IMR-90 (cell line): ENCODE measurements at places on chromosomes 3 and 15. TPM values are rescaled to one million over a fixed set of nuclear protein-coding genes. Genes with fewer than 3 reads are reported as not detected.

GRCh38 chr15:57668016-57668415 is 38.5 kb upstream of the POLR2M start:
- DNase-seq = no peak

DNA sequence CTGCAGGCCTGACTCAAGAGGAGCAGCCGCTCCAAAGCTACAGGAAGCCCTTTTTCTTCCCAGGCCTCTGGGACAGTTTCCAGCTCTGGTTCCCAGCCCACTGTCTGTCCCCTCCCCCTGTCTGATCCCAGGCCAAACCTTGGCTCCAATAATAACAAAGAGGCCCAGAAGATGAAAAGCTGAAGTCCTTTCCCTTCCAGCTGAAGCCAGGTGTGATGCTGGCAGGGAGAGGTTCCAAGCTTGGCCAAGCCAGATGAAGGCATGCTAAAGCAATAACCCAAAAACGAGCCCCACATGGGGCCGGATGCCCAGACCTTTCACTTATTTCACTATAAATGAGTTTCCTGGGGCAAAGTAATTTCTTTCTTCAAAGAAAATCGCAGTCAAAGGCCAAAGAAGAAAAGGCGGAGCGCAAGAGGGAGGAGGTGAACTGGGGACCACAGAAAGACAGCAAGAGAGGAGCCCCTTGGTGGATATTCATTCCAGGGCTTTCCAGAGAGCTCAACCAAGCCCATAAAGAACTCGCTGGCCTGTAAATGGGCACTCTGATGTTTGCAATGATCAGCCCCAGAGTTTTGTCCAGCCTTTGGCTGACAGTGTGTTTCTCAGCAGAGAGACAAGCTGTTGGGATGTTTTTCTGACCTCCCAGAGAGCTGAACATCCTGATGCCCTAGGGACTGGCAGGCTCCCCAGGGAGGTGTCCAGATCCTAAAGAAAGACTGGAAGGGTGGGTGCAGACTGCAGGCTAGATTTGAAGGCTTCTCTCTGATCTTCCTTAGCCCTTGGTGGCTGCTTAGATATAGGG is 157.6 kb downstream of the UACA start:
- DNase-seq = peak; percentile 84

- no peak for DNase-seq
These were observed 16.3 kb downstream of the SV2B start for GRCh38 chr15:91116113-91117067.

DNA sequence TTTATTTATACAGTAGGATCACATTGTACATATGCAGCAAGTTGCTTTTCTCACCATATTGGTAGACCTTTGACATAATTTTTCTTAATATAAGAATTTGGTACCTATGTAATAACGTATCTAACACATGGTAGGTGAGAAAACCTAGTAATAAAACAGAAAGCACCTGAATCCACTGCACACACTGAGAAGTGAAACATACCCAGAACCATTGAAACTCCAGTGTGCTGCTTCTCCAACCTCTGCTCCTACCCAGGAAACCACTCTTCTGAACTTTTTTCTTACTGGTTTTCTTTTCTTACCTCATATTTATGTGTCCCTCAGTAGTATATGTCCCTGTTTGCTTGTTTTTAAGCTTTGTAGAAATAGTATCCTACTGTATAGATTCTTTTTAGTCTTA is 293.0 kb downstream of the UBE2E2 start:
- no peak for DNase-seq

- DNase-seq = no peak
These were observed 18.3 kb downstream of the PTPRG start for GRCh38 chr3:61579685-61580084.

DNA sequence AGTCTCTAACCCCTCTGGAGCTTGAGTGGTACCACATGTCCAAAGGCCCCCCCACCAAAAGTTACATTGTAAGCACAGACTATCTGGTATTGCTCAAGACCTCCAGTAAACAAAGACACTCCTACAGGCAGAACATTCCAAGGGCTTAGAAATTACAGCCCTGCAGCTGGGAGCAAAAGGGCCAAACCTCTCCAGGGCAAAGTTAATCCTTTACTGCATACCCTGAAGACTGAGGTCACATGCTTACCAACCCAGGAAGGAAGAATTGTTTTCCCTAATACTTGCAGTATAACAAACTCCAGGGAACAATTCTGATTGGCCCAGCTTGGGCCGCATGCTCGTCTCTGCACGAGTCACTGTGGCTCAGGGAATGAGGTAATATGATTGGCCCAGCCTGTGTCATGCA is 266.1 kb upstream of the NR2F2 start:
- DNase-seq = peak; percentile 31

DNA sequence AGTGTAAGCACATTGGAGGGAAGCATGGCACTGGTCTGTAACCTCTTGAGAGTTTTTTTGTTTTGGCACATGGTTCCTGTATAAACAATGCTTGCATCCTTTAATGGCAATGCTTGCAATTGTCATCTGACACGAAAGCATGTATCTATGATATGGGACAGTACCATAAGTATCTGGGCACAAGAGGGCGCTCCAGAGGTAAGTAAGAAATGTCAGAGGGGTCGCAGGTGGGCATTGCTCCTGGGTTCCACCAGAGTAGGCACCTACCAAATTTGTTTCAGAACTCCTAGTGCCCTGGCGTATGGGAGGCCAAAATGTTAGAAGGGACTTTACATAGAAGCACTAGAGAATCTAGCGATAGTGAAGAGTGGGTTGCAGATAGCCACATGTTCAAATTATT is 58.7 kb upstream of the BCHE start:
- no peak for DNase-seq

DNA sequence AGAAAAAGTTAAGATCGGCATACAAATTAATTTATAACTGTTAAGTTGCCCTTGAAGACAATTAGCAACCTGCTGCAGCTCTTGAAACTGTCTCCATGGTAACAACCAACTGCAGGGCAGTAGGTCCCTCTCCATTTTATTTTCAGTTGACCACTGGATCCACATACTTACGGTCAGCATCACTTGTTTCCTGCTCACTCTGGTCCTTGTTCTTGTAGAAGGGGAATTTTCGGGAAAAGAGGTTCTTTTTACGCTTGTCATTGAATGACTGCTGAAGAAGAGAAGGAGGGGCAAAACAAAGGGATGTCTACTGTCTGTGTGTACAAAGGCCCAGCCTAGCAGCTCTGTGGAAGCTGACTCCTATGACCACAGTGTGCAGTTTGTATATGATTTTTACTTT is 46.8 kb upstream of the MELTF start:
- DNase-seq = no peak

- peak; percentile 8 for DNase-seq
These were observed 38.0 kb upstream of the XCR1 start for GRCh38 chr3:46065294-46065705.

GRCh38 chr3:58249358-58250092 is 11.9 kb downstream of the ABHD6 start:
- DNase-seq = no peak

GRCh38 chr15:29695489-29696167 is 126.6 kb downstream of the TJP1 start:
- no peak for DNase-seq

GRCh38 chr3:6132684-6133432 is 728.1 kb upstream of the GRM7 start:
- DNase-seq = no peak

GRCh38 chr3:181699171-181699903 is 12.4 kb upstream of the SOX2 start:
- no peak for DNase-seq

- peak; percentile 95 for DNase-seq
These were observed 289.7 kb upstream of the TPRG1 start for GRCh38 chr3:188881954-188882641.

- DNase-seq = peak; percentile 86
These were observed 137.6 kb downstream of the PEAK1 start for GRCh38 chr15:77282333-77282732.

- DNase-seq = peak; percentile 81
These were observed 29.3 kb upstream of the UBE2E1 start for GRCh38 chr3:23776352-23776891.

DNA sequence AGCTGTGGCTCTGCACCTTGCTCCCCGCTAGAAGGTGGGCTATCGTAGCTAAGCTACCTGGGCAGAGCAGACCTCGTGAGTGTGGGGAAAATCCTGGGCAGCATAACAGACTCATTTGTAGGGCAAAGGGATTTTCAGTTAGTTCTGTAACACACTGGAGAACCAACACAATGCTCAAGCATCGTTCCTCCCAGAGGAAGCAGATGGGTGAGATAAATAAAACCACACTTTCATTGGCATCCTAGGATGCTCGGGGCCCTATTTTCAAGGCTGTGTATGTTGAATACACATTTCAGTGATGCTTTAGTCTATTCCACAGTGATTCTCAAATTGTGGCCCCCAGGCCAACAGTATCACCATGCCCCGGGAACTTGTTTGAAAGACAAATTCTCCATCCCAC is 20.0 kb downstream of the LIPC start:
- DNase-seq = no peak

DNA sequence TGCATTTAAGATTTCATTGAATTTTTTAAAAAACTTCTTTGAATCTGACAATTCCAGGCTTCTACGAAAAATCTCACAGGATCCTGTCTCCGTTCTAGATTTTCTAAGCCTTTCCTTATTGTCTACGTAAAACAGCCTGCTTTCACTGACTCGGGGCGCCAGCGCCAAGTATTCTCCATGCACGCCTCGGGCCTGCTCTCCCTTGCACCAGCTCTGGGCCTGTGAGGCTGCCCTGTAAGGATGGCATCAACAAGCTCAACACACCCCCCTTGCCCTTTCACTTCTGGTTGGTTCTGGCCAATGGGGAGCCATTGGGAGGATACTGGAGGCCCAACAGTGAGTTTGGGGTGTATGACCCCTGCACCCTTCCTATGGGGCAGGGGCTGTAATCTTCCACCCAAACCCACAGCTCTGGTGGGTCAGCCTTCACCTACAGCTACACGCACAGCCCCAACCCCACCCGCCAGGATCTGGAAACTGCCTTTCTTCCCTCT is 47.8 kb downstream of the SLC41A3 start:
- no peak for DNase-seq

GRCh38 chr3:105611304-105612192 is 244.8 kb downstream of the ALCAM start:
- DNase-seq = no peak

- DNase-seq = peak; percentile 82
These were observed 19.5 kb downstream of the RAF1 start for GRCh38 chr3:12644331-12644937.

DNA sequence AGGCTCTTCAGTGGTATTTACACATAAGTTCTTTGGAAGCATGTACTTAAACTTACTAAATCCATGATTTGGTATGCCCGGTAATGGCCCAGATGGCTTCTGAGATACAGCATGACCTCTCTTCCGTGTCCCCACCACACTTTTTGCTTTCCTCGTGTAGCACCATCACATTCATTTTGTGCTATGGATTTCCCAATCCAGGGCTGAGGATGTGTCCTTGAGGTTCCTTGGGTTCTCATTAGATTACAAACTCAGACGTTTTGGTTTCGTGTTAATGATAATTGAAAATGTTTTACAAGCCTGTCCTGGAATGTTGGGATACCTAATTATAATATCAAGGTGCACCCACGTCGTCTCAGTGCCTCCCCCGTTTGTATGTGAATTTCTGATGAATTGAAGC is 7.3 kb downstream of the ABHD2 start:
- DNase-seq = no peak

- DNase-seq = peak; percentile 54
These were observed 53.2 kb downstream of the LHFPL4 start for GRCh38 chr3:9500108-9501050.

DNA sequence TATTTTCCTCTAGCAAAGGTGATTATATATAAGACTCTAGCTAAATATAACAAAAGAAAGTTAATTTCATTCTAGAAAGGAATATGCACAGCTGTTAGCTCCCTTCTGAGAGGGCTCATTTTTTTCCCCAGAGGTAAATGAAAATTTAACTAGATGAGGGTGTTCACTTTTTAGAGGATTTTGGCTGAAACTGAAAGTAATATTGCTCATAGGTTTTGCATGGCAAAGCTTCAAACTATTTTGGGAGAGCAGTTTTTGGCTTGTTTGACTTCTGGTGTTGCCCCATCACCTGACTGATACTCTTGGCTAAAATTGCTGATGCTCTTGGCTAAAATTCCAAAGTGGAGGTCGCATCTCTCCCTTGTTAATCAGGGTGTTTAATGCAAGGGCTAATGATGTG is 311.9 kb downstream of the EDEM1 start:
- DNase-seq = no peak

The PTPRG gene
- total RNA-seq = 24.7 and 31.0 TPM in 2 replicates

The WNT5A gene
- 204 and 224 TPM in 2 replicates for total RNA-seq

The B3GALNT1 gene
- total RNA-seq = 8.2 and 8.6 TPM in 2 replicates

The GADL1 gene
- not detected in 2 replicates for total RNA-seq

The CCDC9B gene
- total RNA-seq = 19.7 and 30.0 TPM in 2 replicates

The SIN3A gene
- total RNA-seq = 25.6 and 31.5 TPM in 2 replicates

The TERC gene
- total RNA-seq = 17.8 and 57.0 TPM in 2 replicates

The TTC21A gene
- 0.56 and 0.90 TPM in 2 replicates for total RNA-seq

The ACKR4 gene
- total RNA-seq = 0.18 TPM in 1 of 2 replicates, not detected in the other
